ENCODE measurements at places on chromosomes 4 and X.

- no peak for DNase-seq
Measured at GRCh38 chrX:103552236-103552635, 32.9 kb upstream of the RAB40A start.

- DNase-seq = no peak
Measured at GRCh38 chr4:97530676-97531075, 612.6 kb downstream of the STPG2 start.

- no peak for DNase-seq
Measured at GRCh38 chrX:38649674-38650647, 88.6 kb downstream of the TSPAN7 start.

DNA sequence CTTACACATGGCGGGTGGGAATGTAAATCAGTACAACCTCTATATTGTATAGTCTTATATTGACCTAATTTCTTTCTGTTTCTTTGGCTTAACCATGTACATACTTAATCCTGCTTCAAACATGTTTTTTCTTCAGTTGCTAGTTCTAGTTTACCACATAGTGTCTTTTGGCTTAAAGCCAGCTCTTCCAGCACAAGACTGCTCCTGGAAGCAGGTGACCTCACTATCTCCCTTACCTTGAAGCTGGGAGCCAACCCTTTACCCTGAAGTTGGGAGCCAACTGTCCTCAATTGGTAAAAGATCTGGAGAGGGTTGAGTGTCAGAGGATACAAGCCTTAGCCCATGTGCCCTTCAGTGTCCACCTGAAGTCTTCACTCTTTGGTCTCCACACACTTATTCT lies 162.7 kb downstream of the AASDH start:
- DNase-seq = no peak

DNA sequence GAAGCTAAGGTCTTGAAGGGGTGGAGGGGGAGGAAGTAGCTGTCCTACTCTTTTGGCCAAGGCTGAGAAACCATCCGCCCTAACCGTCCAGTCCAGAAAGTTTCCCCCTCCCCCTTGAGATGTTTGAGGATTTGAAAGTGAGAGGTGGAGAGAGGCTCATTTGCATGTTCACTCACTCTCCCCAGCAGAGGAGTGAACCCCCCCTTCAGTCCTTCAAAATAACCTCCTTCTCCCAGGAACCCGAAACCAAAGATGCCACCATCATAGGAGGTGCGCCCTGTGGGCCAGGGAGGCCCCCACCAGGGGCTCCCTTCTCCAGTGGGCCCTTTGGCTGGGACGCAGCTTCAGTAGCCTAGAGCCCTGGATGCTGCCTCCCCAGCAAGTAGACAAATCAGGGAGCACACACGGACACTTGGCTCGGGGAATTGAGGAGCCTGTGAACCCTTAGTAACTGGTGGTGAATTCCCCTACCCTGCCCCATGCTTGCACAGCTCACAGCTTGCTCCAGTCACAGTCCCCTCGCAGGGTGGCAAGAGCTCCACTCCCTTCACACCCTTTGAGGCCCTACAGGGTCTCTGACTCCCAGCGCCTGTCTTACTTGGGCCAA lies 25.6 kb downstream of the ELF4 start:
- DNase-seq = no peak

DNA sequence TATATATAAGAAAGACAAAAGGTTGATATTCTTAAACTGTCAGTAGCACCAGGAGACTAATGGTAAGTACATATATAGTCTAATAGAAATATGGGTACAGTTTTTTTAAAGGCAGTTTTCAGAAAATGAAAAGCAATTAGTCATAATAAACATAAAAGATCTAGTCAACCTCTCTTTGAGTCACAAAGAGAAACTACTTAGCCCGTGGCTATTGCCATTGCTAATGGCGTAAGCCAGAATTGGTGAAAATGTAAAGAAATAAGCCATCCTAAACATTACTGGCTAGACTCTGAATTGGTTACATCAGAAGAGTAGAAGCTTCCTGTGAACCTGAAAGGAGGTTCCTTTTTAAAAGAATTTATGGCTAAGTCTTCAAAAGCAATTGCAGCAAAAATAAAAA lies 668.7 kb upstream of the CPEB2 start:
- no peak for DNase-seq

- DNase-seq = no peak
Measured at GRCh38 chr4:70938086-70938485, 35.9 kb downstream of the MOB1B start.

GRCh38 chrX:110086916-110087484 lies 84.1 kb downstream of the TMEM164 start:
- DNase-seq = no peak

- no peak for DNase-seq
Measured at GRCh38 chrX:127908384-127908783, 143.8 kb downstream of the ACTRT1 start.

DNA sequence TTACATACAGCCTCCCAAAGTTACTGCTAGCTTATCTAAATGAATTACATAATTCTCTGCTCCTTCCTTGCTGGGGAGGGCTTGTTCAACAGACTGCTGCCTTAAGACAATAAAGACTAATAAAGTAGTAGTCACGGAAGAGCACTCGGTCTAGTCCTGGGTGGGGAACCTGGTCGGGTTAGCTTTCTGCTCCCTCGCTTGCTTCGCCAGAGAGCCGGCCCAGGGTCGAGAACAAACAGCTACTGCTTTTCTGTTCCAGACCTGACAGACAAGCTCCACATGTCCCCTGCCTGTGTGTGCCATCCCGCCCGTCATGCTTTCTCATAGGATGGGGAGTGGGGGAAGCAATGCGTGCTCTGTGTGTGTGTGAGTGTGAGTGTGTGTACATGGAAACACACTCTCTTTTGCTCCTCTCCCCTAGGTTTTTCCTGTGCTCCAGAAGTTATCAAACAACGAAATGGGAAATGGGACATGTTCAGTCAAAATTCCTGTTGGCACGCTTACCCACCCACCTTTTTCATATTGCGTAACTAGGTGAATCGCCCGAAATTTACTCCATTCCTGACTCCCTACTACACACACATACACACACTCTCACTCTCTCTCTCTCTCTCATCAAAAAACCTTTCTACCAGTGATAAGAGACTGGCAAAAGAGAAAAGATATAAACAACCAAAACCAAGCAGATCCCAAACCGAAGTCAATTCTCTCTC lies 1.3 kb downstream of the NPY1R start:
- DNase-seq = no peak

DNA sequence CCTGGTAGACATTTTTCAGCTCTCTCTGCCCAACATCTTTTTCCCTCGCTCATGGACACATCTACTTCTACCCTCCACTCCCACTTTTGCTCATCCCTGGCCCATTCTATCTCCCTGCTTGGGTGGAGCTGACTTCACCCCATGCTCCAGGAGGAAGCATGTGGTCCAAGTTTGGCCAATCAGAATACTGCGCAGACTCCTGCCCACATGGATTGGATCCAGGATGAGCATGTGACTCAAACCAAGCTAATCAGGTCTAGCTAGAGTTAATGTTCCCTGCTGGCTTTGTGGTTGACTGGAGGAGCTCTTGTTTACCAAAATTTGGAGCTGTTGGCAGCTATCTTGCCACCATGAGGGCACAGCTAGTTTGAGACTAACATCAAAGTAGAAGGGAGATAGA lies 22.7 kb downstream of the SMIM20 start:
- no peak for DNase-seq

DNA sequence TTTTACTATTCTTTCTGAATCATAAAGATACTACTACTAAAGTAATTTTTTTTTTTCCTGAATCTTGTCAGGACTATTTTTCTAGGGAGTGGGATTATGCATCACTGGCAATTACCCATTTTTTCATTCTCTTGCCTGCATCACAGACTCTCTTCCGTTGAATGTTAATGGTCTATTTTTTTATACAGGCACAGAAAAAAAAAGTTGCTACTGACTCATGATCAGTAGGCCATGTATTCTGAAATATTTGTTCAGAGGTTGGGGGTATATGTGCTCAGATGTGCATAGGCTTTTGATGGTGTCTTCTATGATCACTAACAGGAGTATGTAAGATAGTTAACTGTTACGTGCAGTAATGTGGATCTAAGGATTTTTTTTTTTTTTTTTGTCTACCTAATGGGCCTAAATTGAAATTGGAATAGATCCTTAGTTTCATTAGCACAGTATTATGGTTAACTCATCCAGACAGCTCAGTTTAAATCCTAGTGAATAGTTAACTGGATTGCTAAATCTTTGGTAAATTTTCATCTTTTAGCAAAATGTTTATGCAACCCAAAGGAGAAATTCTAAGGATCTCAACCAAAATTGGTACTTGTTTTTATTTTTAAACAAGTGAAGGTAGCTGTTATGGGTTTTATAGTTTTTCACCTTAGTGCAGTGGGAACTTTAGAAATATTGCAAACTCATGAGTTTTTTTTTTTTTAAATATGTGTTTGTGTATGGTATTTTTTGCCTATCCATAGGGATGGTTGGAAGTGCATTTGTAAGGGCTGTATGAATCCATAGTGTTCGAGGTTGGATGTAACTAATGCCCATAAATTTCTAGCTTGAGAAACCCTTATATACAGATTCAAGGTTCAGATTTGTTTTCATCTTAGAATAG lies 12.1 kb downstream of the BMP2K start:
- DNase-seq = no peak

DNA sequence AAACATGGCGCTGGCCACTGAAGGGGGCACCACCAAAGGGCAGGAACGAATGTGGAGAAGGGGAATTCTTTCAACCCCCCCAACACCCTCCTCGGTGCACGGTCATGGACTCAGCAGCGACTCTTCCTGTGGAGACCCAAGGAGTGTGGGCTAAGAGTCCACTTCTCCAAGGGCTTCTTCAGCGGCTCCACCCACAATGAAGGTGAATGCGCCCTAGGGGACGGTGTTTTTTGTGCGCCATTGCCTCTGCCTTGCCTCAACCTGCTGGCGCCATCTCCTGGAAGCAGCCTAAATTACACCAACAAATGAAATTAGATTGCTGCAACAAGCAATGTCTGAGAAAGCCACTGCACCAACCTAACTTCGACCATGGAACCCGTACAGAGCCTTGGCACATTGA lies 169.2 kb upstream of the MAGEB18 start:
- peak; percentile 74 for DNase-seq

DNA sequence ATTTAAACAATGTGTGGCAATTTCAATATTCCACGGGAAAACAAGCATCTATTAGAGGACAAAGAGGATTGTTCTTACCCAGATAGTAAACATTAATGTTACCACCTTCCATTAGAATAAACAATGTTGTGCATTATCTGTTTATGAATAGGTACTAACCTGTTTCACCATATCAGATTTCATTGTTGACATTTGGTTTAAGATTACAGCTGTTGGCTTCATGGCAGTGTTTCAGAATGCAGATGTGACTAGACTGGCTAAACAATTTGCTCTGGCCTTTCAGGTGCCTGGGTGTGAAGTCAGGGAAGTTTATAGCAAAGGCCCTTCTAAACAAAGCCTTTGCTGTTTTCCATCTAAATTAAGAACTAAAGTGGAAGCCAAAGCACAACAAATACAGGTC lies 464.7 kb upstream of the FAM47C start:
- no peak for DNase-seq

- no peak for DNase-seq
Measured at GRCh38 chrX:103488332-103488731, 31.0 kb downstream of the RAB40A start.

GRCh38 chr4:138259824-138260223 lies 17.7 kb upstream of the SLC7A11 start:
- DNase-seq = no peak

DNA sequence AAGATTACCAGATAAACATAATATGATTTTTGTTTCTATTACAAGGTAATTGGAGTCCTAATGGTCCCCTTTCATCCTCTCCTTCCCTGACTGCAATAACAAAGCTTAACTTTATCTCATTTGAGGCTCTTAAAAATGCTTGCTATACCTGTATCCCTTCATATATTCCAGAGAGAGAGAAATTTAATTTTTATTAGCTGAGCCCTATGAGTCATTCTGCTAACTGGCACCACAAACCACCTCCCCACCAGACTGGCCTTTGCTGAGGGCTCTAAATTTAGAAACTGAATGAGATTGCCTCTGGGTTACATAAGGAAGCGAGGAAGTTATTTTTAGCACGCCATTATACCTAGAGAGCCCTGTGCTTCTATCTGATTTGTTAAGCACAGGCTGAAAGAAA lies 27.4 kb downstream of the CBLL2 start:
- DNase-seq = no peak

GRCh38 chr4:73442275-73442674 lies 6.3 kb downstream of the AFP start:
- no peak for DNase-seq

- no peak for DNase-seq
Measured at GRCh38 chr4:170035845-170036244, 9.7 kb upstream of the MFAP3L start.

DNA sequence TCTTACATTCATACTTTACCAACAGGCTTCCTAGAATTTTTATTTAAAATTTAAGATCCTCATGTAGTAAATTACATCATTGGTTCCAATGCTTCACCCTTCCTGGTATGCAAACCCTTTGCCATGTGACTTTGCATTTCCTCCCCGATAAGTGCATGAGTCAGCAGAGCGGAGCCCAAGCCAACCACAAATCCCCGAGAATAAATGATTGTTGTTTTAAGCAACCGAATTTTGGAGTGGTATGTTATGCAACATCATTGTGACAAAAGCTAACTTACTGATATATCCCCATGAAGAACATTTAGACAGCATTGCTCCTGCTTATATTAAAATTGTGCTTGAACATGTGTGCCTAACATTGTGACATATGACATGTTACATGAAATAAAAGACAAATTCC lies 199.4 kb upstream of the DDX53 start:
- DNase-seq = no peak

- no peak for DNase-seq
Measured at GRCh38 chr4:89290727-89291516, 16.7 kb downstream of the GPRIN3 start.

- no peak for DNase-seq
Measured at GRCh38 chr4:79820427-79820826, 252.6 kb downstream of the ANTXR2 start.

DNA sequence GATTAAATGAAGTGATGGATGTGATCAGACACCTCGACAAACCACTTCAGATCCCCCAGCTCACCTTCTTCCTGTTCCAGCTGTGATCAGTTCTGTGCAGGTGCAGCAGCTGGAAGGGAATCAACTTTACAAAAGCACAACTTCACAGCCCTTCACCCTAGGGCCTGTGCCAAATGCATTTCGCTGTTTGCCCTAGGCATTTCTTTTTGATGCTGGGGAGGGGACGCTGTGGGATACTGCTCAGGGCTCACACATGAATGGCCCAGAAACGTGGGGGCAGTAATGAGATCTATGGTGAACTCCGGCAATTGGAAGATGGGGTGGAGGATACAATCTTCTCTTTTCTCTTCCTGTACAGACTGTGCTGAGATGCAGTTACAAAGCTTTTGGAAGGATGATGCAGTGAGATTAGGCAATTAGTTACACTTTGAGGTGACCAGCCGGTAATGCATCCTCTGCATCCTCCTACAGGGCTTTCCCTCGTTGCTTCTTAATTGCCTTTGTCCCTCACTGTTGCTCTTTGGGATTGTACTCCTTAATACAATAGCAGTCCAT lies 215.1 kb upstream of the PITX2 start:
- DNase-seq = no peak

All from lower leg skin (tissue), 4 donors.